NCI-H187 (cell line): ENCODE measurements at places on chromosomes 7 and 10.
A peak's percentile ranks its signal among the peaks of the same experiment; 100 is the strongest.

GRCh38 chr10:88162852-88163251 lies 299.4 kb downstream of the PTEN start:
- DNase-seq: no peak

DNA sequence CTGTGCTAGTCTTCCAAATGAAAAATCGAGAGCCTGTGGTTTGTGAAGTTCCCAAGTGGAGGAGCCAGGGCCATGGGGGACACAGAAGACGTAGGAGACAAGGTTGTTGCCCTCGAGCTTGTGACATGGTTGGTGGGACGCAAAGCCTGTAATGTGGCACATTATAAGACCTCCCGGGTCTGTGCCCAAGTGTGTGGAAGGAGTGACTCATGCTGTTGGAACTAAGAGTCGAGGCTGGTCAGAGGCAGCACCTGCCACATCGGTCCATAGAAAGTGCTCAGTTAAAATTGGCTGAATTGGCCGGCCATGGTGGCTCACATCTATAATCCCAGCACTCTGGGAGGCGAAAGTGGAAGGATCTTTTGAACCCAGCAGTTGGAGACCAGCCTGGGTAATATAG lies 27.0 kb upstream of the PODXL start:
- no peak for DNase-seq

DNA sequence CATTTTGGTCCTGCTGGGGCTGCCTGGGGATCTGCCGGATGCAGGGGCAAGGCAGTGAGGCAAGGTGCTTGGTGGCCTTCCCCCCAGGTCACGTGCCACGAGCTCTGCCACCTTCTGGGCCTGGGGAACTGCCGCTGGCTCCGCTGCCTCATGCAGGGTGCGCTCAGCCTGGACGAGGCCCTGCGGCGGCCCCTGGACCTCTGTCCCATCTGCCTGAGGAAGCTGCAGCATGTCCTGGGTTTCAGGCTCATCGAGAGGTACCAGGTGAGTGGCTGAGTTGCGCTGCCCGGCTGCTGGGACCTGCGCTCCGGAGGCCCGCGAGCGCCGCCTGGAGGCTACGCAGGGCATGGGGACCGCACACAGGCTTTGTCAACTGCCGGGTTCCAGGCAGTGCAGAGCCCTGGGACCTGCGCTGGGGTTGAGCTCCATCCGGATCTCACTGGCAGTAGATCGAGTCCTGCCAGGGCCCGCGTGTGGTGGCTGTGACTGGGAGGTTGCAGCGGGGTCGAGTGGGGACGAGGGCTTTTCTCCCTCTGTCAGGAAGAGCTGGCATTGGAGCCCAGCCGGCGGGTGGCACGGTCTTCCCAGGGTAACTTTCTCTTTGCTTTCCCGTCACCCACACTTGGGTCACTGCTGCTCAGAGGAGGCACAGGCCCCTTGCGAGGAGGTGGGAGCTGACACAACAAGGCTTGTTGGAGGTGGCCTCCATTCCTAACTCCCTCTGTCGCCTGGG lies 21.7 kb downstream of the AMZ1 start:
- DNase-seq: peak; percentile 52

DNA sequence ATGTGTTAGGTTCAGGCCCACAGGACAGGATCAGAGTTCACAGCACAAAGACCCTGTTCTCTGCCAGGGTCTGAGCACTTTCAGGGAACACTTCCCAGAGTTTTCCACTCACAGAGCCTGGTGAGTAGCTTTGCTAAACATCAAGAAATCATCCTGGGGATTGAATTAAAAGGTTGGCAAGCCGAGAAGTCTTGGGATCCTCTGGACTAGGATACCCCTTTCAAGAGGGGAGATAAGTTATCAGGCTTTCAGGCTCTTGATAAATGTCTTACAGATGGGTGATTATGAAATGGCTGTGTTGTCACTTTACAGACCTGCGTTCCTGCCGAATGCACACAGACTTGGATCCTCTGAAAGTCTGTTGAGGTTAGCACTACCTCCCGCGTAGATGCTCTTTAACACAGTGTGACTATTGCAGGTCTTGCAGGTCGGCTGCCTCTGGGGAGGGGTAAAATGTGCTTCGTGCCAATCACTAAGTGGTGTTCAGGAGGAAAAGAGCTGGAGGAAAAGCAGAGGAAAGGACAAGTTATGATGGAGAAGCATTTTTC lies 473.5 kb upstream of the AKR1E2 start:
- DNase-seq: no peak

- no peak for DNase-seq
Observed at GRCh38 chr10:12348294-12348869, 965 bp upstream of the CAMK1D start.

DNA sequence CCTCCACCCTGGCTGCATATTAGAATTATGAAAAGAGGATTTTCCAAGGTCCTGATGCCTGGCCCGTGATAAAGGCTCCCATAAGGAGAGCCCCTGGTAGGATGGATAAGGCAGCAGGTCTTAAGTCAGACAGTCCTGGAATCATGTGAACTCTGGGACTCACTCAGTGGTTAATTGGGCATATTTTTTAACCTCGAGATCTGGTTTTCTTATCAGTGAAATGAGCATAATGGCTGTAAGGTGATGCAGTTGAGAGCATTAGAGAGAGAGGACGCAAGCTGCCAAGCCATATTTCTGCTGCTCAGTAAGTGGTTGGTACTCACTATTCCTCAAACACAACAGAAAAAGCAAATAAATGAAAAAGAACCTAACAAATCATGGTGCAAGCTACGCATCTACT lies 37.8 kb downstream of the TARP start:
- no peak for DNase-seq

GRCh38 chr10:45209888-45210287 lies 105.5 kb downstream of the OR13A1 start:
- no peak for DNase-seq

DNA sequence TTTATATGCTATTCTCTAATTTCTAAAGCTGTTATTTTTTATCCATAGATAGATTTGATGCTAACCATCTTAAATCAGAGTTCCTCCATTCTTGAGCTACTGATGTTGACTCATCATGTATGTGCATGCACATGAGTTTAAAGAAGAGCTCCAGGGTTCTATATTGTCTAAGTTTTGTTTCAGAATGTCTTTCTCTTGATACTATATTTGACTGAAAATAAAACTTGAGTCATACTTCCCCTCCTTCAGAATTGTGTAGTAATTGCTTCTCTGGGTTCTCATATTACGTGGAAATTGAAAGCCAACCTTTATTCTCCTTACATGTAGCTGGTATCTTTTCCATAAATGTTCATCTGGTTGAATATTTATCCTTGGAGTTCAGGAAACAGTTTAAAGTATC lies 89.4 kb downstream of the LRRTM3 start:
- DNase-seq: no peak

DNA sequence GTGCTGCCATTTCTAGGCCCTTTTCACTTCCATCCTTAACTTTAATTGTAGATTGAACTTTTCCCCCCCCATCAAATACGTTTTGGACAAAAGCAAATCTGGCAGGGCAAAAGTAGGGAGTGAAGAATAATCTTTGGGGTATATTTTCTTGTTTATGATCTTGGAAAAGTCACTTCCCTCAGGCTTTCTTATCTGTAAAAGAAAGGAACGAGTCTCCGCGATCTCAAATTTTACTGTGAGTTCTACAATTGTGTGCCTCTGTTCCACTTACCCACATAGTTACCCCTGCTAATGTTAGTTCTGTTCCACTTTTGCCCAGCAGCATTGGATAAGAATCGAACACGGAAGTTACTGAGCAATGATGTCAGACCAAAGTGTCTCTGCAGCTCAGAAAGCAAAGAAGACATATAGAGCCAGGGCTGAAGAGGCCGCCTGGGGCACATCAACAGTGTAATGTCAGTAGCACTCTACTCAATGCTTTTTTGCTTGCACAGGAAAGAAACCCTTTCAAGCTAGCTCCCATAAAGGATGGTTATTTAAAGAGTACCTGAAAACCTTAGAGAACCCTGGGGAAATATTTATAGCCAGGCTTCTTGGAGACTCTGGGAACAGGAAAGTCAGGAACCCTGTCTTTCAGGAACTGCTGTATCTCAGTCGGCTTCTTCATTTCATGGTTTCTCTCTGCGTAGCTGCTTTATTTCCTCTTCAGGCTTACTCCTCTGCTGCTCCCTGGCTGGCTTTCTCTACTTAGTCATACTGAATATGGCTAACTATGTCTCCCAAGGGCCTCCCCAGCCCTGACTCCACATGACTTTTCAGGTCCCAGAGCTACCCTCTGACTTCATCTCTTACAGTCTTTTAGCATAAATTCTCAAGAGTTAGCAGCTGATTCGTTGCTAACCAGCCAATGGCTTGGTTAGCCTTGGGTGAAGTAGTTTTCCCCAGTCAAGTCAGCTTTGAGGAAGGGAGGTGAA lies 123.7 kb upstream of the FAM3C start:
- DNase-seq: no peak

DNA sequence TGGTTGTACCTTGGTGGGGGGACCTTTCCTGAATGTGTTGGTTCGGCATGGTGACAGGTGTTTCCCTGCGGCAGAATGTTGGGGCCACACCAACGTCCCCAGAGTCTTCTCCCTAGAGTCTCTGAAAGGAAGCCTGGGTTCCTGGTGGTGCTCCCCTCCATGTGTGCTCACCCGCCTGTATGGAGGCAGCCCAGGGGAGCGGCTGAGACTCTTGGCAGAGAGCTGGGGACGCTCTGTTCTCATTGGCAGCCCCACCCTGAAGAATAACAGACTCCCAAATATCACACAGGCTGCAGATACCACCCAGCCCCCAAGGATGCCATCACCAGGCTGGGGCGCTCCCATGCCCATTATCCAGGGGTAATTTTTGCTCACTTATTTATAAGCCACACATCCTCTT lies 34.8 kb downstream of the CHST12 start:
- no peak for DNase-seq

DNA sequence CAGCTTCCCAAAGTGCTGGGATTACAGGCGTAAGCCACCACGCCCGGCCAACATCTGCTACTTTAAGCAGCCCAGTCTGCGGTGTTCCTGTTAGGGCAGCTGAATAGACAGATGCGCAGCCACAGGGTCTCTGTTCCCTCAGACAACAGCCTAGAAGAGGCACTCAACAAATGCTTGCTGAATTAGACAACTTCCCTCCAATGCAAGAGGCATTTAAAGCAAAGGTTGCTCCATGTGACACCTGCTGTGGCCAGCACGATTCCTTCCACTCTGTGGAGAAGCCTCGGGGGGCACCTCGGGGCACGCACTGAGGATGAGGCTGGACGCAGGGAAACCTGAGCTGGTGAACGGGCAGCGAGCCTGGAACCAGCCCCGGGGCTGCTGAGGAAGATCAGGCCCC lies 237.8 kb downstream of the MAD1L1 start:
- peak; percentile 49 for DNase-seq

GRCh38 chr10:2529945-2530344 lies 537.4 kb upstream of the PFKP start:
- no peak for DNase-seq

- no peak for DNase-seq
Observed at GRCh38 chr7:129989466-129989865, 36.7 kb upstream of the UBE2H start.

- DNase-seq: no peak
Observed at GRCh38 chr7:43785420-43785819, 26.9 kb downstream of the BLVRA start.

DNA sequence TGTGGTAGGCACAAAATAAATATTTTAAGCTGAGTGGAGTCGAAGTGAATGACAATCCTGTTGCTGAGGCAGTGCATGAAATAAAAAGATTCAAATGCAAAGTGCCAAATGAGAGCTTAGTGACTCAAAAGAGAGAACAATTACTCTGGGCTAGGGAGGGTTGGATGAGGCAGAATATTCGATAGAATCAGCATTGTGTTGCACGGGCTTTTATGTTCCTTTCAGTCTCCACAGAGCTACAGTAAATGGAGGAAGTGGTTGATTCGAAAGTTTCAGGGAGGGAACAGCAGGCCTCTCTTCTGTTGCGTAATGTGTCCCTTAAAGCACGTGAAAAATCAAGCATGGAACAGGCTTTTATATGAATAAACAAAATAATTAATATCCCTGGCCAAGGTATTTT lies 599.3 kb upstream of the CELF2 start:
- DNase-seq: no peak

DNA sequence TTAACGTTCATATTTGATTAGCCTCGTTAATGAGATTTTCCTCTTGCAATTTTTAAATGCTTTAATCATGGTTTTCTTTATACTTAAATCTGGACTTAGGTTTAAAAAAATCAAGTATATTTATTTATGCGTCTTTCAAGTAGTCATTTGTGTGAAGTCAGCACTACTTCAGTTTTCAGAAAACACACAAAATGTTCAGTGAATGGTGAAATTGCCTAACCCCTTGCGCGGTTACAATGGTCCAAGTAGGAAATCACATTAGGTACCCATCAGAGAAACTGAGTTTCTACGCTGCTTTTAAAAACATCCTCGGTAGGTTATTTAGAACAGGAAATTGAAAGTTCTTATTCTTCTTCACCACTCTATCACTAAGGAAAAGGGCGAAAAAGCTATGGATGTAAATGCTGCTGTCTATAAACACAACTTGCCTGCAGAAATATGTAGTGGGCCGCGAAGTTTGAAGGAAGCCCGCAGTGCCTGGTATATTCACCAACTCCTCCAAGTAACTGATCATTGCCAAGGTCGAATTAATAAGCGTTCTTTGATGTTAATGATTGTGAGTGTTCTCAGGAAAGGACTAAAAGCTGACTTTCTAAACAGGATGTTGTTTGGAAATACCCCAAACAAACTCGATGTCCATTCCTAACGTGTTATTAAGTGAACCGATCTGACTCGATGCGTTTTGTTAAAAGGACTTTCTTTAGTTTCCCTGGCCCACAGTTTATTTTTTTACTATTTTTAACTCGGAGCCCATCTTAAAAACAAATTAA lies 1.0 kb downstream of the SYPL1 start:
- no peak for DNase-seq

DNA sequence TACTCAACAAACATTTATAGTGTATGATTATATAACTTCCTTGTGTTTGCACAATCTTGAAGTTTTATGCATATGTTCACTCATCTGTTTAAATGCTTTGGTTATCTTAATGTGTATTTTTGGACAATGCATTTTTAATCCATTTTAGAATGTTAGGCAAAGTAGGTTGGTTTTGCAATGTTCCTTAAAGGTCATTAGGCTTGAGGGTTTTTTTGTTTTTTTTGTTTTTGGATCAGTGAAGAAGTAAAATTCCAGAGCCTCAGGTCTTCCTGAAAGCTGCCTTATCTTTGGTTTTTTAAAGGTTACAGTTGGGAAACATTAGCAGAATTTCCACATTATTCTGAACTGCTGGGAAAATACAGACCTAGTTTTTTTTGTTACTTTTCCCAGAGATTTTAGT lies 12.8 kb downstream of the MDFIC start:
- no peak for DNase-seq

GRCh38 chr7:94375691-94376090 lies 19.0 kb upstream of the COL1A2 start:
- no peak for DNase-seq

- no peak for DNase-seq
Observed at GRCh38 chr10:124825702-124826101, 24.1 kb downstream of the ABRAXAS2 start.
